WERI-Rb-1 (cell line): ENCODE measurements at places on chromosomes 2 and 18.

DNA sequence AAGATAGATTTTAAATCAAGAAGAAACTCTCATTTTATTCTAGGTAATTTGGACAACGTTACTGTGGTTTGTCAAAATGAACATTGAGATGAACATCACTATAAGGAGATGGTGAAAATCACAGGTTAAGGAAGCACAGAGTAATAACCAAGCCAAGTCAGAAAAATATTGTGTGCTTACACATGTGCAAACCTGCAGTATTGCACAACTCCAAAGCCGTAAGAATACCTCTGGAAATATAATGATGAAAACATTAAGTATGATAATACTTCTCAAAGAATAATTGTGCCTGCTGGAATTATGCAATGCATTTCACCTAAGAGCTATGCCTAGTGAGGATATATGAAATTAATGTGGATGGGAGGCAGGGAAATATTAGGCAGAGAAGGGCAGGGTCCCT lies 21.1 kb upstream of the GALNT5 start:
- no peak for DNase-seq

GRCh38 chr18:53757328-53757727 lies 467.1 kb downstream of the MBD2 start:
- DNase-seq, result no peak

DNA sequence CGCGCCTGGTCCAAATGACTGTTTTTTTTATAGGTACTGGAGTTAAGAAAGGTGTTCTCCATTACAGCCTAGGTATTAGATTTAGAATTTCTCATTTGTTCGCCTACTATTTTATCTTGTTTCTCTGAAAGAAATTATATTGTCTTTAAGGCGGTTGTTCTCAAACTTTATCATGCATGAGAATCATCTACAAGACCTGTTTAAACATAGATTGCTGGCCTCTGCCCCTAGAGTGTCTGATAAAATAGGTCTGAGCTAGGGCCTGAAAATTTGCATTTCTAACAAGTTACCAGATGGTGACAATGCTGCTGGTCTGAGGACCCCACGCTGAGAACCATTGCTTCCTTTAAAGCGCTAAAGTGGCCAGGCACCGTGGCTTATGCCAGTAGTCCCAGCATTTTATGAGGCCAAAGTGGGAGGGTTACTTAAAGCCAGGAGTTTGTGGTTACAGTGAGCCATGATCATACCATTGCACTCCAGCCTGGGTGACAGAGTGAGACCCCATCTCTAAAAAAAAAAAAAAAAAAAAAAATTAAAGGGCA lies 34.0 kb upstream of the RNF138 start:
- no peak for DNase-seq

- DNase-seq, result no peak
Observed at GRCh38 chr2:62845256-62845655, 139.7 kb downstream of the EHBP1 start.

- no peak for DNase-seq
Observed at GRCh38 chr2:68834737-68835376, 36.3 kb downstream of the BMP10 start.

GRCh38 chr2:70328921-70329561 lies 27.2 kb upstream of the FAM136A start:
- DNase-seq, result no peak

- DNase-seq, result no peak
Observed at GRCh38 chr2:211487733-211488132, 931.3 kb downstream of the CPS1 start.

- DNase-seq, result no peak
Observed at GRCh38 chr2:127715778-127716449, 14.6 kb downstream of the SFT2D3 start.

DNA sequence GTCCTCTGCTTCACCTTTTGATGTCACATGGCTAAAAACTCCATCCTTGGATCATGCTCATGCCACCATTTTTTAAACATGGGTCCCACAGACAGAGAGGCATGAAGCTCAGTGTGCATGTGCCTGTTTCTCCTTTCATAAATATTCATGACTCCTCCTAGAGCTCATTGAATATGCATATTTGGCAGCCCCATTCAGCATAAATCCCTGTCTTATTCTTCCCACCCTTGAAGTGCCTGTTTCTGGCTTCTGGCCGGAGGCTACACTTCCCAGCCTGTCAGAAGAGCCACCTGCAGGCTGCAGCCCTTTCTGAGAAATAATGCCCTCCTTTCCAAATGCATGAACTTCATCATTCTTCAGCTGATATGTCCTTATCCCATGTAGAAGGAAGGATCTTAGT lies 109.7 kb downstream of the LDLRAD4 start:
- DNase-seq, result no peak

DNA sequence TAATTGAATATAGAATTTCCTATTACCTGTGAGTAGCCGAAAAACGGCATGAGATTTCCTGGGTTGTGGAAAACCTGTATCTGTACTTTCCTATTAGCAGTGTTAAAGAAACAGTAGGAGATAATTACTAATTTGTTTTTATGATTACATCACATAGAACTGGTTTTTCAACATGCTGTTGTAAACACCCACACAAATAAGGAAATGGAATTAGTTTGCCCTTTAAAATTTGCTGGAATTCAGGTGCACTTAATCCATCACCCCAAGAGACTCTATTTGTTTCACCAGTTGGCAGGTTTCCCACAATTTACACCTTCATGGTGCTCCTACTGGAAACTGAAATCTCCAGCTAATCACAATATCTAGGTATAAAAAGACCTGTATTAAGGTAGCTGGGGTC lies 274.1 kb upstream of the SLC8A1 start:
- DNase-seq, result no peak

DNA sequence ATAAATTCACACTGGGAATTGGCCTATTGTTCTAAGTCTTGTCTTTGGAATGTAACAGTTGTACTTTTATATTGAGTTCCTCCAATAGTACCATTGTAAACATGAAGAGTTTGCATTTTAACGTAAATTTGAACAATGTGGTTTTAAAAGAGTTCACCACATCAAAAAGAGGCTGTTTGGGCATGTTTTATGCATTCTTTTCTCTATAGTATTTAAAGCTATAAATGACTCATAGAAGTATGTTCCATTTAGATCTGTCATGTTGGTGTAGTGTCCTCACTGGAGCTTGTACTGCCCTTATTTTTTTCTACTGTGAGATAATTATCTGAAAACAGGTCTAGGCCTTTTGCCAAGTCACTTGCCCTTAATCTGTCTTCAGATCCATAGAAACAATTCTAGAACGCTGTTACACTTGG lies 141.9 kb downstream of the RHBDD1 start:
- DNase-seq, result no peak

GRCh38 chr2:23861952-23862351 lies 65.0 kb downstream of the ATAD2B start:
- DNase-seq, result no peak

DNA sequence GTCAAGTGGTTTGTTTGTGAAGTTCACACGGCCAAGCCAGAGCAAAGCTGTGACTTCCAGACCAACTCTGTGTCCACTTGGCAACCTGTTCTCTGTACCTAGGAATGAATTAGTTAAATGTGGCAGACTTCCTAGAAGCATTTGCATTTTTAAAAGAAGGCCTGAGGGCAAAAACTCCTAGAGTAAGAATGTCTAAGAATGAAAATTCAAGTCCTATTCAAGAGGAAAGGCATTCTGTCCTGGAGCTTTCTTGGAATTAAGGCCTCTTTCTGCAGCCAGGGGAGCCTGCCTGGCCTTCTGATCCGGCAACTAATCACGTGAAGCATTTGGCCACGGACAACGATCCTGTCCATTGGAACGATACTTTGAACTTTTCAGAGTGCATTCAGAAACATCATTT lies 155.0 kb downstream of the SETBP1 start:
- DNase-seq, result no peak

- peak; percentile 73 for DNase-seq
Observed at GRCh38 chr2:437756-438393, 150.0 kb upstream of the ALKAL2 start.

DNA sequence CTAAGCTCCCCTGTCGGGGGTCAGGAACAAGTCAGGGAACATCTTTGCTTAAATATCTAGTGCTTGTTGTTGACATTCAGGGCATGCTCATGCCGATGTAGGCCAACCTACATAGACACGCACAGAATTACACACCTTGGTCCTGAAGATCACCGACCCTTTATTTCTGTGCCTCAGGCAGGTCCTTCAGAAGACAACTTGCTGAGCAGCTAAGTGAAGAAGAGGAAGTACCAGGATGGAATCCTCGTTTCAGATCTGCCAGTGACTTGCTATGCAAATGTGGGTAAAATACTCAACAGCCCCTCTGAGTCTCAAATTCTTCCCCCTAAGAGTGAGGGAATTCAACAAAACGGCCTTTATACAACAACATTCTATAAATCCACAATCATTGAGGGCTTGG lies 494.7 kb downstream of the BCL11A start:
- no peak for DNase-seq

GRCh38 chr18:77755187-77755586 lies 505.5 kb downstream of the GALR1 start:
- DNase-seq, result no peak

DNA sequence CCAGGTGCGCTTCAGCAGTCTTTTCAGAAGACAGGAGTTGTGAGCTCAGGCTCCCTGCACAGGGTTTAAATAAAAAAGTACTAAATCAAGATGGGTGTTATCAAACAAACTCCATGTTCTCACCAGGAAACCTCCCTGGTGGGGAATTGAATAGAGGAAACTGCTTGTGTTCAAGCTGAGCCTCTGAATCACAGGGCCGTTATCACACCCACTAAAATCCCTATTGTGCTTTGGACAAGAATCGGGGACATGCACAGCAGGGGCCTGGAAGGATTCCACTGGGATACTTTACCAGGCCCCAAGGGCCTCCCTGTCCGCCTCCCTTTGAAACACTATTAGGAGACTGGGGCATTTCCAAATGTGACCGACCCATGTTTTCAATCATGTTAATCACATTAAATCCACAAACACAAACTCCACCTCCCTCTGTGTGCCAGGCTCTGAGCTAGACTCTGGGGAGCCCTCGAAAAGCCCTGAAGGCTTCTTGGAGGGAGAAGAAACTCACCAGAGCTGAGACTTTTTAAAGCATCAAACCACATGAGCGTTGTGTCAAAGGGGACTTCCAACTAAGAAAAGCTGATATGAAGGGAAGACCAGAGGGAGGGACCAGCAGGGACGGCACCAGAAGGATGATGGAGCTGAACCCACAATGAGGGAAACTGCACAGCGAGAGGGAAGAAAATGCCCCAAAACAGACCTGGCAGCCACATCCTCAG lies 458.7 kb upstream of the ID2 start:
- DNase-seq, result no peak

DNA sequence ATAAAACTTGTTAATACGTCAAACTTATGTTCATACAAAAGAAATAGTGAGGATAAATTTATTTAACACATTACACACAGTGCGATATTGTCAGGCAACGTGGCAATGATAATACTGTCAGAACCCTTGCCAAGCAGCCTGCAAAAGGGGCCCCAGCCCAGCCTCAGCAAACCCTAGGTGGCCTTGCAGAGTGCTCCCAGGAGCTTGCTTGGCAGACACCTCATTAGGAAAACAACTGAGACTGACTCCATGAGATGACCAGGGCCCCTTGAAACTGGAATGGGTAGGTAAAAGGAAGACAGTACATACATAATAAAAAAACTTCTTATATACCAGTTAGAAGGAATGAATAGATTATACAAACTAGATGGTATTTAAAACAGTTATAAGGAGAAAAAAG lies 136.6 kb upstream of the EPC2 start:
- DNase-seq, result no peak

DNA sequence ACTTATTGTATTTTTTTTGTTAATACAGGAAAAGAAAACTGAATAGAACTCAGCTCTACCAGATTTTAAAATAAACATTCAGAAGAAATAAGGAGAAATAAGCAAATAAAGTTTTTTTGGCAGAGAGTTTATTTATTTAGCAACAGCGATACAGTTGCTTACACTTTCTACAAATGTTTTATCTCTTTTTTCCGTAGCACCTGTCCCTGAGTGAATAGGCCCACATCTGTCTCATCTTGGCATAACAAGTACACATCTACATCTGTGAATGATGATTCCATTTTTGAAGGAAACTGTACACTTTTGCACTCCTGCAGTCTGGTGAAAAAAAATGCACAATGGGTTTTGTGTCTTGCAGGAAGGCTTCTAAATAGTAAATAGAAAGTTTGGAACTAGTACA lies 783.6 kb upstream of the ZEB2 start:
- DNase-seq, result no peak

DNA sequence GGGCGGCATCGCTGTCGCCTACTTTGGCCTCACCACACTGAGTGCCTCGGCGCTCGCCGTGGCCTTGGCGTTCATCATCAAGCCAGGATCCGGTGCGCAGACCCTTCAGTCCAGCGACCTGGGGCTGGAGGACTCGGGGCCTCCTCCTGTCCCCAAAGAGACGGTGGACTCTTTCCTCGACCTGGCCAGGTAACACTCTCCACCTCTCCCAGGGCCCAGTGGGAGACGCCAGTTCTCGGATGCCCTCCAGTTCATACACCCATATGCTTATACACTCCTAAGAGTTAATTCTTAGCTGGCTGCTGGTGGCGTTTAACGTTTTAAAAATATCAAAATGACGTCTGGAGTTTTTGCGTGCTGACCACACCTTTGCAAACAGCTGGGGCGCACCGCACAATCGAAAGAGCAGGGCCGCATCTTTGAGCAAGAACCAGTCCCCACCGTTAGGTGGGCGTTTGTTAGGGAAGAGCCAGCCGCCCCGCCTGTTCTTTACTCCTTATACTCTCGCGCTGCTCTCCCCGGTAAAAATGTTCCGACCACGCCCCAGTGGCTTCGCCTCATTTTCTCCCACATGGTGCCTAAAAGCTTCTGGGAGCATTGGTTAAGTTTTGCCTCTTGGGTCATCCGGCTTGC lies 899 bp downstream of the SLC1A4 start:
- DNase-seq, result peak; percentile 23

GRCh38 chr2:155301221-155301620 lies 602.7 kb downstream of the KCNJ3 start:
- no peak for DNase-seq

DNA sequence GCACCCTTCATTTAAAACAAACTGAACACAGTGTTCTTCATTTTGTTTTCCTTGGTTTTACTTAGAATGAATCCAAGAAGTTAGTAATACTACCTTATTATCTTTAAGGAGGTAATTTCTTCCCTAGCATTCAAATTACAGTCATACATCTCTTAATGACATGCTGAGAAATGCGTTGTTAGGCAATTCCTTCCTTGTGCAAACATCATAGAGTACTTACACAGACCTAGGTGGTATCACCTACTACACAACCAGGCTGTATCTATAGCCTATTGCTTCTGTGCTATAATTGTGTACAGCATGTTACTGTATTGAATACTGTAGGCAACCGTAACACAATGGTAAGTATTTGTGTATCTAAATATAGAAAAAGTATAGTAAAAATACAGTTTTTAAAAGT lies 8.4 kb upstream of the CABYR start:
- no peak for DNase-seq

- DNase-seq, result no peak
Observed at GRCh38 chr18:4581966-4582365, 126.9 kb upstream of the DLGAP1 start.
